ENCODE measurements at places on chromosomes 7 and 10. TPM values are rescaled to one million over a fixed set of nuclear protein-coding genes. Genes with fewer than 3 reads are reported as not detected.

DNA sequence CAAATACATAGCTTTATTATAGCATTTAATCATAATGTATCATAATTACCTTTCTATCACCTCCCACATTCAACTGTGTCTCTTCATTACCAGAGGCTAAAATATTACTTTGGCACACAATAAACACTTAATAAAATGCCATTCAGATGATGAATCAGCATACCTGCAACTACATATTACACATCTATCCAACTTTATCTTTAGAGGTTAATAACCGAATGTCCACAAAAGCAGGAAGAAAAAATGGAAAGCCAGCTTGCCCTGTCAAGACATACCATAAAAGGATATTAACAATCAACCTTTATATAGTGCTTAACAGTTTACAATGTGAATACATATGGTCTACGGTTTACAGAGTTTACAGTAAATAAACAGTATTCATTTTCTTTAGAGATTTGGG lies 12.7 kb downstream of the CACUL1 start:
- no peak for DNase-seq

GRCh38 chr7:41874201-41874785 lies 171.4 kb upstream of the INHBA start:
- no peak for DNase-seq

DNA sequence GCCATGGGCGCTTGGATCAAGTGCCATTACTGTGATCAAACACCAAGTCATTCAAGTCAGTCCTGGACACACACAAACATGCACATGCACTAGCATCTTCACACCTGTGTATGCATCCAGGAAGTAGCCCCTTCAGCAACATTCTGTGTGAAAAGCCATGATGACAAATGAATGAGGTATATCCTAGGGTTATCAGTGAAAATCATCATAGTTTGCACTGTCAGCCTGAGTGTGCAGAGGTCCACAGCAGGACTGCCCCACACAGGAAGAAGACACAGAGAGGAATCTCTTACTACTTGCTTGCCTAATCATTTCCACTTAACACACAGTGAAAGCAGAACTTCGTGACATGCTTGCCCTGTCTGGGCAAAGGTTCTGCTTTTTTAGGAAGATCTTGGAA lies 184.0 kb upstream of the ADO start:
- DNase-seq: no peak

GRCh38 chr7:27168265-27168947 lies 3.1 kb upstream of the HOXA9 start:
- DNase-seq: peak; percentile 7

GRCh38 chr7:44673324-44673723 lies 66.9 kb downstream of the OGDH start:
- DNase-seq: no peak

DNA sequence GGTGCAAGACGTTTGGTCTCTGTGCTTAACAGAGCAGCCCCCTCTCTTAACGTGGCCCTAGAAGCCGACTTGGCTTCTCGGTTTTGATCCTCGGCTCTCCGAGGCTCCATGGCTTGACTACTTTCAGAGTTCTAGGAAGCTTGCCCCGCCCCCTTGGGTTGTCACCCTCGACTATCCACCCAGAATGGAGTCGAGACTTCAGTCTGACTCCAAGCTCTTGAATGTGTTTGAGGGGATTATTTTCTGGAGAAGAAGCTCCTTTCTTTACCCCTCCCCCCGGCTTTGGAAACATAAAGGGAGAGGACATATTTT lies 448 bp downstream of the SEC24C start:
- no peak for DNase-seq

- no peak for DNase-seq
Observed at GRCh38 chr7:148204639-148205304, 385.8 kb upstream of the C7orf33 start.

GRCh38 chr10:50347394-50347802 lies 96.1 kb upstream of the ASAH2 start:
- no peak for DNase-seq

- DNase-seq: no peak
Observed at GRCh38 chr7:150514748-150515222, at the start of gene GIMAP7. TSS of gene GIMAP7 (plus strand) at chr7:150514872. CDS start at chr7:150519975, 5,103 bp downstream.

DNA sequence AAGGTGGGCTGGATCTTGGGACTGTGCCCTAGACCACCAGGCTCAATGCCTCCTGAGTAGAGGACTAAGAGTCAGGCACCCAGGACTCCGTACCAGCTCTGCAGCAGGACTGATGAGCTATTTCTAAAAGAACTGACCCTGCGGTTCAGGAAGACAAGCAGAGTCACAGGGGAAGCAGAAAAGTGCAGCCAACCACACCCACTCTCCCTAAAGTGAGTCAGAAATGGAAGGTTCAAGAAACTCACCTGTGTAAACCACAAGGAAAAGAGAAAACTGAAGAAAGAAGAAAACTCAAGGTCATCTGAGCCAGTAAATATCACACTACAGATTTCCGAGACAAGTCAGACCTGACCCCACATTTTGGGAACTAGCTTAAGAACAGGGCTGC lies 2.5 kb downstream of the PARP12 start:
- DNase-seq: no peak

DNA sequence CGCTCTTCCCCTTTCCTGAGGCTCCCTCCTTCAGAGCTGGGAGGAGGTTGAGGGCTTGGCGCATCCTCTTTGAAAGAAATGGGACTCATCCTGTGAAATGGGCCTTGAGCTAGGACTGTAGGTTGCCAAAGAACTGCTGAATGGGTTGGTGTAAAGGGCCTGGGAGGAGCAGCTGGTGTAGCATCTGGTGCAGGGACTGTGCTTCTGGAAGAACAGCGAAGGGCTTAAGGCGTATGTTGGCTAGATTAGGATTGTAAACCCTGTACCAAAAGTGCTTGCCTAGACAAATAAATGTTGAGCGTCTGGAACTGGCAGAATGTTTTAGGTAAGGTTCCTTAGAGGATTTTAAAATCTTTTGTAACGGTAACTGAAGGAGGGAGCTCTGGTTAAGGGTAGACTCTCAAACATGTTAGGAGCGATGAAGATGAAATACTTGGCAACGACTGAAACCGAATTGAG lies 563 bp downstream of the STAM start:
- DNase-seq: no peak

- DNase-seq: no peak
Observed at GRCh38 chr7:101952355-101953247, 135.2 kb downstream of the CUX1 start.

DNA sequence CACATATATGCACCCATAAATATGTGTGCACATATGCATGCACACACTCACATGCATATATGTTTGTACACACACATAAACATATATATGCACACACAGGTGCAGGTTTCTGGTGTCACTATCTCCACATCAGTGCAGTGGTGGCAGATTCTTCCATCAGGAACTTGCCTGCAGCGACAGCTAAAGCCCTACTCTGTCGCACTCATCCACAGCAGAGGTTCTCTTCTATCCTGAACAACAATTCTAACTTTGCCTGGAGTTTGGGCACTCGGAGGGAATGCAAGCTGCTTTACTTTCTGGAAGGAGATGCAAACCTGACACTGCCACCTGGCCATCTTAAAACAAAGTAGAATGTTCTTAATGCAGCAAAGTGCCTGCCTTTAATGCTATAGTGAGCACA lies 745.8 kb downstream of the GRID1 start:
- no peak for DNase-seq

DNA sequence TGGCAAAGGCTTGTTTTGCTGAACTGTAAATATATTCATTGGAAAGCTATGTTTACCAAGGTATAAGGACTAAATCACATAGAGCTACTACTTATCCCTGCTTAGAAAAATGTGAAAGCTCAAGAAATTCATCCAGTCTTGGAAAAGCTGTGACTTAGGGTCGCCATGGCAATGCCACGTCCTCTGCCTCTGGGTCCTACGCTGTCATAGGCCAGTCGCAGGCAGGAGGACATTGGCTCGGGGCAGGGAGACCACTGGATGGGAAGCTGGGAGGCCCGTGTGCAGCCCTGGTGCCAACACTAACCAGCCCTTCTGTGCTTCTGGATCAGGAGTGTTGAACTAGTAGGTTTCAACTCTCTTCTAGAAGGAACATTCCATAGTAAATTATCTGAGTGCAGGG lies 67.3 kb upstream of the PDZD8 start:
- no peak for DNase-seq

- no peak for DNase-seq
Observed at GRCh38 chr10:4543938-4544533, 282.0 kb upstream of the AKR1E2 start.

- DNase-seq: no peak
Observed at GRCh38 chr10:112265745-112266144, 17.5 kb upstream of the TECTB start.

GRCh38 chr10:24650669-24651391 lies 72.9 kb downstream of the ARHGAP21 start:
- DNase-seq: no peak

DNA sequence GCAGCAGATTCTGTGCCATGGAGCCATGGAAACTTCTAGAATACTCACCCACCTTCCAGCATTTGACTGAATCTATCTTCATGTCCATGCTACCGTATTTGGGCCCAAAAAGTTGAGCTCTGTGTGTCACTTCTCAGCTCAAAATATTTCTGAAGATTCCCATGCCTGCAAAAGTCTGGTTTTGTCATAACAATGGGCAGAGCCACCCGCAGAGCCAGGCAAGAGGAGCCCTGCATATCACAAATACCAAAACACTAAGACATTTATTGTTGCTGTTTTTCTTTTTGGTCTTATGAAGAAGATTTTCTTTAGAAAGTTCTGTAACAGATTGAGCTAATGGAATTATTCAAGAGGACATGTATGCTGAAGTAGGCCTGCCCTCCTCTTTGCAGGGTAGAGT lies 68.1 kb downstream of the PRTFDC1 start:
- DNase-seq: no peak

DNA sequence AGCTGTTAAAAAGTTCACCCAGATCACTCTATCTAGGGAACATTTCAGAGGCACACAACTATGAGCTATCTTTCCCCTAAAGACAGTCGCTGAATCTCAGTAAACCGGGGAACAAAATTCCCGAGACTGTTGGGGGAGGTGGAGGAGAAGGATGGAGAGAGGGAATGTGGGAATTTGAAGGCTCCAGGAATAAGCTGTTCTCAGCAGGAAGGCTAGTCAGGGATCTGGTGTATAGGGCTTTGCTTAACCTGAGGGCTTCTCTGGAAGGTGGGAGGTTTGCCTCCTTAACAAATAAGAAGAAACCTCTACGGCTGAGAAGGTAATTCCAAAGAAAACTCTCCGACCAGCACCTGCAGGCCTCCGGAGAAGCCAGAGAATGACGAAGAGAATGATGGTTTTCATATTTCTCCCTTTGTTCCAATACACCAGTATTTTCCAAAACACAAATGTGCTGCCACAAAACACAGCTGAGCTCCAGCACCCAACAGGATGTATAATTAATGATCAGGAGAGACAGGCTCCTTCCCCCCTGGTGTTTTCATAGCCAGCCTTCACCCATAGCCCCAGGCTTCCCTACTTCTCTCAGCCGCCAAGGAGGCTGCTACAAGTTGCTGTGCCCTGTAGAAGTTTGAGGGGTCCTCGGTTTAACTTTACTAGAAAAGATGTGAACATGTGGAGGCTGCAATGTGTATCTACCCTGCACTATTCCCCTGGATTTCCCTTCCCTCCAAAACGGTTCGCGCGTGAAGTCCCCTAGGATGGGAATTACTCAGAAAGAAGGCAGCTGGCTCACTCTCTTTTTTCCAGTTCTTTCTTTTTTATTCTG lies 2.0 kb downstream of the KCNMA1 start:
- DNase-seq: no peak

DNA sequence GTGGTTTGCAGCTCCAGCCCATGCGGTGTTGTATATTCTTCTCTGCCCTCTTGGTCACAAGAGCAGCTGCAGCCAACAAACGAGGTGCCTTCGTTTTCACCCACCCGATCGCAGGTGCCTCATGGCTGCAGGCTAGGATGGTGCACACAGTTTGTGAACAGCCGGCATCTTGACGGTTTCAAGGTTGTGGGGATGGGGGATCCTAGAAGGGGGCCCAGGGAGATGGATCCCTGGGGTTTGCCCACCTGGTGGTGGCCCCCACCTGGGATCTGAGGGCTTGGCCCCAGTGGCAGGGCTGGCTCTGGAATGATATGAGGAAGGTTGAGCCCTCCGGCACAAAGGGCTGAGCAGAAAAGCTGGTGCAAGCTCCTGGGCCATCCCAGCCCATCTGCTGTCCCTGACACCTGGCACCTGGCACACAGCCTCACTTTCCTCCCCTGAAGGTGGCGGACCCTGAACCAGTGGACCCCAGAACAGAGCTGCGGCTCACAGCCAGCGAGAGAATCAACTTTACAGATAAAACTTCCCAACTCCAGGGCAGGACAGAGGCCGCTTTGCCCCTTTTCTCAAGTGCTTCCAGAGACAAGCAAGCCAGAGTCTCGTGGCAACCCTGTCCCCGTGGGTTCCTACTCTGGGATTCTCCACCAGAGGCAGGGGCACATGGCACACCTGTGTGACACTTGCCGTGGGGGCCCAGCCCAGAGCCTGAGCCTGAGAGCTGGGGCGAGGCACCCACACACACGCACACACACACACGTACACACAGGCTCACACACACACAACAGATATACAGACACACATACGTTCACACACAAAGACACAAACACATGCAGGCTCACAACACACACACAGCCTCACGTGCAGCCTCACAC lies 177.3 kb upstream of the PPP2R2D start:
- no peak for DNase-seq

DNA sequence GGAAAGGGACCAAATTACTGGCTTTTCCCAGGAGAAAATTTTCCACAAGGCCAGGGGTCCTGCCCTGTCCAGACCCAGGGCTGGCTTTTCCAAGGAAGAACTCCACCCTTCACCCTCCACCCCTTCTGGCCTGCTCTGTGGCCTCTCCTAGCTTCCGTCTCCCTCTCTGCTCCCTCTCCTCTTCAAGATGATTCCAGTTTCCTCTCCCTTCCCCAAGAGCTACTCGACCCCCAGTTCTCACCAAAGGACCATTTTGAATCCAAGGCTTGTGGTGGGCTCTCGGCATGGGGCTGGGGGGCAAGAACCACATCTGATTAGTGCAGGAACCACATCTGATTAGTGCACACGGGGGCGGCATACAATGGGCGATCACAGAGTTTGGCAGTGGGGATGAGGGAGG lies 7.7 kb downstream of the CHAT start:
- DNase-seq: no peak

DNA sequence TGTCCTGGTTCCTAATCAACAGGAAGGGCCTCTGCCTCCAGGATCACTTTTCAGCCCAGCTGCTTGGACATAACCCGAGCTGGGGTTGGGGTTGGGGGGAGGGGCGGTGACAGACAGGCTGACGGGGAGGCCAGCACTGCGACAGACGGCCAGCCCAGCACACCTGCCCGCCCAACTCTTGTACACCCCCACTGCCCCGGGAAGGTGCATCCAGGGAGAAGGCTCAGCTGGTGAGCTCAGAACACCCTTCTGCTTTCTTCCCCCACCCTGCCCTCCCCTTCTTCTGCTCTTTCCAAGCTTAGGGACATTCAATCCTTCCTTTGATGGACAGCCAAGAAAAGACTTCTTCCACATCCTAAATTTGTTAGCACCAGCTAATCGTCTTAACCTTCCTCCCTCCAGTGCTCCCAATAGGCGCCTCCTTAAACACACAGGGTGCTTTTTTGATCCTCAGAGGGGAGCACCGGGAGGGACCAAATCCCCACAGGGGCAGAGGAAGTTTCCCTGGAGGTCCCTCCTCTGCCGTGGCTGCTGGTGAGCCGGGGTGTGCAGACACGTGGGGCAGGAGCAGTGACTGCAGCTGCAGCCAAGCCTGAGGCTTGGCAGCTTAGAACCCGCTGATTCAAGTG lies 44.7 kb downstream of the COL13A1 start:
- no peak for DNase-seq

The LARP4B gene
- 64.2 TPM for total RNA-seq

The SVOPL gene
- total RNA-seq: not detected

The FGL2 gene
- 10.6 TPM for total RNA-seq

The SFRP4 gene
- total RNA-seq: 2.1 TPM

The PPP1R3C gene
- 236 TPM for total RNA-seq

The UPF2 gene
- total RNA-seq: 17.3 TPM

The DNTT gene
- total RNA-seq: not detected

The AKR1C2 gene
- total RNA-seq: 17.5 TPM

The C10orf62 gene
- total RNA-seq: 1.5 TPM

All from left ventricle myocardium inferior (tissue), 1 donor.